ENCODE measurements at places on chromosomes 11 and 22. TPM values are rescaled to one million over a fixed set of nuclear protein-coding genes. Genes with fewer than 3 reads are reported as not detected.

- no peaks in the 10 kb centered on the region for H3K27me3 ChIP-seq
- no peak overlapping the region for H3K4me3 ChIP-seq
- peaks cover 5% of the 10 kb centered on the region for H3K36me3 ChIP-seq
- no peaks in the 10 kb centered on the region for H3K4me1 ChIP-seq
- no peak overlapping the region for H3K27ac ChIP-seq
Observed at GRCh38 chr11:56331861-56332491, 13.9 kb upstream of the OR8K1 start.

- peaks cover 10% of the 10 kb centered on the region for H3K27me3 ChIP-seq
- no peaks in the 10 kb centered on the region for H3K36me3 ChIP-seq
- peaks cover 3% of the 10 kb centered on the region for H3K4me1 ChIP-seq
- DNase-seq = no peak
Observed at GRCh38 chr22:30253205-30253852, 6.8 kb upstream of the LIF start.

- H3K36me3 ChIP-seq = no peaks in the 10 kb centered on the region
- DNase-seq = no peak
- H3K27ac ChIP-seq = no peak overlapping the region
- no peak overlapping the region for H3K4me3 ChIP-seq
Observed at GRCh38 chr22:36725366-36726006, 21.9 kb upstream of the CACNG2 start.

GRCh38 chr11:117735350-117735977 is 61.6 kb downstream of the DSCAML1 start:
- H3K4me1 ChIP-seq = no peaks in the 10 kb centered on the region
- DNase-seq = no peak
- no peak overlapping the region for H3K27ac ChIP-seq
- no peaks in the 10 kb centered on the region for H3K36me3 ChIP-seq
- H3K27me3 ChIP-seq = peaks cover 46% of the 10 kb centered on the region

DNA sequence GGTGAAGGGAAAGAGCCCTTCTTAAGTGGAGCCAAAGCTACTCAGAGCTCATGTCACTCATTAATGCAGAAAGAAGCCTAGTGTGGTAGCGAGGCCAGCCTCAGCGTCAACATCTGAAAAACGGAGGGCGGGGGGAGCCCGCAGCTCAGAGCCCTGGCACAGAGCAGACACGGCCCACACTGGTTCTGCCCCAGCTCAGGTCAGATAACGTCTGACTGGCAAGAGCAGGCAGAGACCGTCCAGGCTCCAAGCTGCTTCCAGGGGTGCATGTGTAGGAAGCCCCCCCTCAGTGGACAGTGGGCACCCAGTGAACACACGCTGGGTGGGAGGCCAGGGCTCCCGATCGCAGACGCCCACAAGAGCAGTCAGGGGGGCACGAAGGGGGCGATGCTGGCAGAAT is 100.8 kb downstream of the SHANK2 start:
- H3K36me3 ChIP-seq = no peaks in the 10 kb centered on the region
- no peak for DNase-seq
- H3K27ac ChIP-seq = no peak overlapping the region
- H3K27me3 ChIP-seq = peaks cover 68% of the 10 kb centered on the region
- H3K4me3 ChIP-seq = no peak overlapping the region

DNA sequence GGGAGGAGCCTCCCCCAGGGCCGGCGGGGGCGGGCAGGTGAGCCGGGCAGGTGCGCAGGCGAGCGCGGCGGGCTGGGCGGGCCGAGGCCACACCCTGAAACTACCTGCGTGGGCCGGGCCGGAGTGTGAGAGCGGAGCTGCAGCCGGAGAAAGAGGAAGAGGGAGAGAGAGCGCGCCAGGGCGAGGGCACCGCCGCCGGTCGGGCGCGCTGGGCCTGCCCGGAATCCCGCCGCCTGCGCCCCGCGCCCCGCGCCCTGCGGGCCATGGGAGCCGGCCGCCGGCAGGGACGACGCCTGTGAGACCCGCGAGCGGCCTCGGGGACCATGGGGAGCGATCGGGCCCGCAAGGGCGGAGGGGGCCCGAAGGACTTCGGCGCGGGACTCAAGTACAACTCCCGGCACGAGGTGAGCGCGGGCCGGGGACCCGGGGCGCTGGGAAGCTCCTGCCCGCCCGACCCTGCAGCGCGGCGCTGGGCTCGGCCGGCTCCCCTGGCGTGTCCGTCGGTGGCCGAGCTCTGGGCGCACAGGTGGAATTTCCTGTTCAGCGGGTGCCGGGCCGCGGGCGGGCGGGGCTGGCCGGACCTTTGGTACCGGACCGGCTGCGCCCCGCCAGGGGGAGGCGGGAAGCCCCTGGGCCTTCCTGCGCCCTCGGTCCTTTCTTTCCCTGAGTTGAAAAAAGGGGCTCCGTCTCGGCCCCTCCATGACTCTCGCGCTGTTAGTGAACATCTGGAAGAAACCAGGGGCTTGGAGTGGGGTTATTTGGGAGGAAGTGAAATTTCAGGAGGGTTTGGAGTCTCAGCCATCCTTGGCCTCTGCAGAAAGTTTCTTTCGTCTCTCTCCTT is at the start of gene ST14:
ST14 (plus strand) TSS at position 126 of the 841 bp plus-strand sequence; CDS start at position 324, 198 bp downstream.
- DNase-seq = peak; percentile 61
- peaks cover 56% of the 10 kb centered on the region for H3K4me1 ChIP-seq
- no peaks in the 10 kb centered on the region for H3K36me3 ChIP-seq
- H3K27ac ChIP-seq = peak within 1 kb of the TSS; percentile 88
- peak within 1 kb of the TSS; percentile 77 for H3K4me3 ChIP-seq
- no peaks in the 10 kb centered on the region for H3K27me3 ChIP-seq

- DNase-seq = no peak
- H3K4me3 ChIP-seq = no peak overlapping the region
- no peaks in the 10 kb centered on the region for H3K36me3 ChIP-seq
- no peaks in the 10 kb centered on the region for H3K27me3 ChIP-seq
- H3K27ac ChIP-seq = no peak overlapping the region
Observed at GRCh38 chr11:8218840-8219239, 44.8 kb downstream of the LMO1 start.

DNA sequence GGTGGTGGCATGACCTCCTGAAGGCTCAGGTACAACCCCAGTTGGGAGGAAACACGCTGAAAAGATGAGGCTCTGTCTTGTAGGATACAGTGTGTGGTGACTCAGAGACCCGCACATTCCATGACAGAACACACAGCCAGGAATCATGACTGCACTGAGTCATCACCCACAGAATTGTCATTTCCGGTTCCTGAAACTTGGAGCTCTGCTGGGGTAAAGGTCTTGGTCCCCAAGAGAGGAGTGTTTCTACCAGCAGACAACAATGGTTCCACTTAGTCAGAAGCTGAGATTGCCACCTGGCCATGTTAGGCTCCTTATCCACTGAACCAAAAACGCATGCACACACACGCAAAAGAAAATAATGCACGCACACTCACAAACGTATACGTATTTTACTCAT is 31.5 kb upstream of the CYB5R3 start:
- no peak overlapping the region for H3K27ac ChIP-seq
- H3K4me3 ChIP-seq = no peak overlapping the region
- no peak for DNase-seq
- H3K4me1 ChIP-seq = no peaks in the 10 kb centered on the region
- H3K27me3 ChIP-seq = peaks cover 30% of the 10 kb centered on the region

DNA sequence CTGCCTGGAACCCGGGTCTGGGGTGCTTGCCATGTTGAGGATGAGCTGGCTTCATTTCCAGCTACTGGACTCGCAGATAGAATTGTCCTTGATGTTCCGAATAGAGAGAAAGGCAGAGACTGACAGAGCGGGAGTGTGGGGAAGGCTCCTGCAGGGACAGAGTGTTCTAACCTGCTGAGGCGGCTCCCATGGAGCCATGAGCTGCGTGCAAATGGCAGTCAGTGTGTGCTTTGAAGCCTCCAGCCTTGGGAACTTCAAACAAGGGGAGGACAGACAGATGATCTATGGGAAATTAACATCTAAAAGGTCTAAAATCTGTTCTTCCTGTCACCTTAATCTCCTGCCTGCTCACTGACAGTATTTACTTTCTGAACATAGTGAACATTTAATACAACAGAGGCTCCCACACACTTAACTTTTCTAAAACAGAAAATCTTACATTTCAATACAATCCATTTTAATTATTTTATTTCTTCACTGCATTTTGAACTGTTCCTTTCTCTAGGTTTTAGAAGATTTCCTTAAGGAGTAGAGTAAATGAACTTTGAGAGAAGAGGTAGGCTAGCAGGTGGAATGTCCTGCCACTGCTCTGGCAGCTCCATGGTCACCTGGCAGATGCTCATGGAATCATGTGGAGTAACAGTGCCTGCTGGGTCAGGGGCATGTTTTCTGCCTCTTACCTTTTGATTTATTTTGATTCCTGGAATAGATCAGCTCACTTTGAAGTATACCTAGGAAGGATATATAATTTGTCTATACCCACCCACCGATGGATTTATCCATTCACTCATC is 481.7 kb downstream of the NTM start:
- no peaks in the 10 kb centered on the region for H3K36me3 ChIP-seq
- no peak overlapping the region for H3K4me3 ChIP-seq
- no peak overlapping the region for H3K27ac ChIP-seq
- H3K27me3 ChIP-seq = no peaks in the 10 kb centered on the region
- no peak for DNase-seq
- H3K4me1 ChIP-seq = no peaks in the 10 kb centered on the region

DNA sequence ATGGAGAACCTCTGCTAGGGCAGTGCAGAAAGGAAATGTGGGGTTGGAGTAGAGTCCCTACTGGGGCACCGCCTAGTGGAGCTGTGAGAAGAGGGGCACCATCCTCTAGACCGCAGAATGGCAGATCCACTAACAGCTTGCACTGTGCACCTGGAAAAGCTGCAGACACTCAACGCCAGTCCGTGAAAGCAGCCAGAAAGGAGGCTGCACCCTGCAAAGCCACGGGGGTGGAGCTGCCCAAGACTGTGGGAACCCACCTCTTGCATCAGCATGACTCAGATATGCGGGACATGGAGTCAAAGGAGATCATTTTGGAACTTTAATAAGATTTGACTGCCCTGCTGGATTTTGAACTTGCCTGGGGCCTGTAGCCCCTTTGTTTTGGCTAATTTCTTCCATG is 8.7 kb downstream of the TSKU start:
- peaks cover 11% of the 10 kb centered on the region for H3K27me3 ChIP-seq
- no peaks in the 10 kb centered on the region for H3K36me3 ChIP-seq
- H3K4me1 ChIP-seq = no peaks in the 10 kb centered on the region

GRCh38 chr11:32779136-32779535 is 15.3 kb downstream of the CCDC73 start:
- no peak overlapping the region for H3K27ac ChIP-seq
- H3K36me3 ChIP-seq = no peaks in the 10 kb centered on the region
- no peak overlapping the region for H3K4me3 ChIP-seq
- no peaks in the 10 kb centered on the region for H3K27me3 ChIP-seq

- no peak overlapping the region for H3K27ac ChIP-seq
- no peaks in the 10 kb centered on the region for H3K27me3 ChIP-seq
- peaks cover 5% of the 10 kb centered on the region for H3K4me1 ChIP-seq
Observed at GRCh38 chr11:119699227-119699626, 29.8 kb downstream of the NECTIN1 start.

DNA sequence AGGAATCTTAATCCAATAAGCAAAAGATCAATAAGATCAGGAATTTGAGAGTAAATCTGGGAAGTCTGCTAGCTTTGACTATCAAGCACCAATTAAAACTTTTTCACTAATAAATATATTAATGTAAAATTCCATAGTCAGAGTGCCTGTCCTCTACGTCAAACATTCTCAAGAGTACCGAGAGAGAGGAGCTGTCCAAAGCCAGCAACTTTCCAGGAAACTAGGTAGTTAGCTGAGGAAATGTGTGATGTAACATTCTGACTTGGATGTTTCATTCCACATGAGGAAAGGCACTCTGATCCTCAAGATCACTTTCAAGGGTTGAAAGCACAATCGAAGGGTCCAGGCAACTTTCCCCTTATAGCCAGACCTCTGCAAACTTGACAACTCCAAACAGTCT is 113.2 kb downstream of the STK33 start:
- H3K36me3 ChIP-seq = no peaks in the 10 kb centered on the region
- H3K27me3 ChIP-seq = no peaks in the 10 kb centered on the region
- DNase-seq = no peak
- H3K4me1 ChIP-seq = no peaks in the 10 kb centered on the region
- H3K27ac ChIP-seq = no peak overlapping the region

DNA sequence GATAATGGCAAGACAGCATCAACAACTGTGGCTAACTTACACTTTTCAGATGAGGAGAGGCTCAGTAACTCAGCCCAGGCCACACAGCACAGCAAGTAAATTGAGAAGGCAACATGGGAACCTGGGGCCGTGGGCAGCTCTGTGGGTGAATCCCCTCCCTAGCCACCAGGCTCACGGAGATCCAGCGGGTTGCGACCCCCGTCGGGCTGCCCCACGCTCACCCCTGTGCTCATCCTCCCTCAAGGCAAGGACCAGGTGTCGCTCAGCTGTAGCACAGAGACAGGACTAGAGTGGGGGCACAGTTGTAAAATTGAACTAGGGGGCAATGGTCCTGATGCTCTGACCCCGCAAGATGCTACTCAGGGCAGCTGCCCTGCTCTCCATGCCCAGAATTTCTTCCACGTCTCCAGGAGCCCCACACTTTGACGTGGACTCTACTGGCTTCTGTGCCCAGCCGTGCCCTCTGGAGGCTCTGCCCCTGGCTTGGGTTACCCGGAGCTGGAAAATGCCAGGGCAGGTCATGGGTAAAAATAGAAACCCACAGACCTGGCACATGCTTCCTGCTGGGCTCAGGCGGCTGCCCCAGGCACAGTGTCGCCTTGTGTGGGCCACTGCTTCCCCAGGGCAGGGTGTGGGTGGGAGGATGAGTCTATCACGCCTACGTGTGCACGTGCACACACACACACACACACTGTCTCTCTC is 9.0 kb downstream of the TUBA8 start:
- H3K4me3 ChIP-seq = no peak overlapping the region
- H3K36me3 ChIP-seq = no peaks in the 10 kb centered on the region
- peaks cover 17% of the 10 kb centered on the region for H3K4me1 ChIP-seq
- H3K27ac ChIP-seq = peak overlapping the region; percentile 54

DNA sequence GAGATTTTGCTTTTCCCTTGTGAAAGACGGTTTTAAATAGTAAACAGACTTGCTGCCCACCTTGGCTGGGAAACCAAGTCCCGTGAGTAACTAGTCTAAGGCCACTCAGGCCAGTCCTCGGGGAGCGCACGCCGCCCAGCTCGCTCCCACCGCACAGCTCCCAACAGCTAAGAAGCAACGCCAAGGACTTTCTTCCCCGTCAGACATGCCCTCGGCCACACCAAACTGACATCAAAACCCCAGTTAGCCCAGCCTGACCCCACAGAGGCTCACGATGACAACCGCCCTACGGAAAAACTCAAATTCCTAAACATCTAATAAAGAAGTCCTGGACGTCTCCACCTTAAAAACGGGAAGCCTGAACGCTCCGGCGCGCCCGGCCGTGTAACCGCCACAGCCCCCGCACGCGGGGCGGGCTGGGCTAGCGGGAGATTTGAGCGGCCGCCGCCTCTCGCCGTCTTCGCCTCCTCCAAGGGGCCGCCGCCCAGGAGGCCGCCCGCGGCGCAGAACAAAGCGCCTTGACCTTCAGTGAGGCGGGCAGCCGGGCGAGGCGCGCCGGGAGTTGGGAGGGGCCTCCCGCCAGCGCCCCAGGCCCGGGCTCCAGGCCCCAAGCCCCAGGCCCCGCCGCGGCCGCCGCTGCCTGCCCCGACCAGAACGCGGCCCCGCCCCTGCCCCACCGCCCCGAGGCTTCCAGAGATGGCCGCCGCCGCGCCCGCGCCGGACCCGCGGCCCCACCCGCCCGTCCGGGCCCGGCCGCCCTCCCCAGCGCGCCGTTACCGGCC is 486 bp downstream of the NAP1L4 start:
- H3K27ac ChIP-seq = peak overlapping the region; percentile 98
- DNase-seq = no peak
- peak overlapping the region; percentile 93 for H3K4me3 ChIP-seq
- H3K27me3 ChIP-seq = no peaks in the 10 kb centered on the region

Gene ASRGL1
- polyA plus RNA-seq = 2.3 TPM

Gene SPON1
- polyA plus RNA-seq = 0.97 TPM

Gene CDKN1C
- not detected for polyA plus RNA-seq

Gene PDXP
- 9.3 TPM for polyA plus RNA-seq

Gene HBG1
- polyA plus RNA-seq = not detected

Gene SCUBE2
- polyA plus RNA-seq = not detected

Gene GGT5
- not detected for polyA plus RNA-seq
